Endodermal cell (in vitro differentiated cells): ENCODE measurements at places on chromosomes 5 and 9. TPM values are rescaled to one million over a fixed set of nuclear protein-coding genes. Genes with fewer than 3 reads are reported as not detected.

ZNF79 gene
- total RNA-seq, result 3.5 to 7.9 TPM (median 7.4 TPM) in 3 replicates

PCDHA5 gene
- 1.4 to 1.9 TPM (median 1.8 TPM) in 3 replicates for total RNA-seq

GRCh38 chr5:44332285-44332971 is 56.8 kb downstream of the FGF10 start:
- H3K36me3 ChIP-seq, result no peaks in the 10 kb centered on the region
- peaks cover 8% of the 10 kb centered on the region for H3K4me1 ChIP-seq
- H3K4me3 ChIP-seq, result no peak overlapping the region
- H3K27ac ChIP-seq, result no peak overlapping the region
- peak; percentile 43 for DNase-seq

- no peak for DNase-seq
- H3K27me3 ChIP-seq, result no peaks in the 10 kb centered on the region
- no peak overlapping the region for H3K4me3 ChIP-seq
- H3K36me3 ChIP-seq, result no peaks in the 10 kb centered on the region
- H3K27ac ChIP-seq, result no peak overlapping the region
- H3K4me1 ChIP-seq, result peaks cover 7% of the 10 kb centered on the region
Measured at GRCh38 chr5:57690724-57691123, 208.1 kb upstream of the ACTBL2 start.

PCSK5 gene
- total RNA-seq, result 2.6 and 3.5 TPM in 2 replicates

DNA sequence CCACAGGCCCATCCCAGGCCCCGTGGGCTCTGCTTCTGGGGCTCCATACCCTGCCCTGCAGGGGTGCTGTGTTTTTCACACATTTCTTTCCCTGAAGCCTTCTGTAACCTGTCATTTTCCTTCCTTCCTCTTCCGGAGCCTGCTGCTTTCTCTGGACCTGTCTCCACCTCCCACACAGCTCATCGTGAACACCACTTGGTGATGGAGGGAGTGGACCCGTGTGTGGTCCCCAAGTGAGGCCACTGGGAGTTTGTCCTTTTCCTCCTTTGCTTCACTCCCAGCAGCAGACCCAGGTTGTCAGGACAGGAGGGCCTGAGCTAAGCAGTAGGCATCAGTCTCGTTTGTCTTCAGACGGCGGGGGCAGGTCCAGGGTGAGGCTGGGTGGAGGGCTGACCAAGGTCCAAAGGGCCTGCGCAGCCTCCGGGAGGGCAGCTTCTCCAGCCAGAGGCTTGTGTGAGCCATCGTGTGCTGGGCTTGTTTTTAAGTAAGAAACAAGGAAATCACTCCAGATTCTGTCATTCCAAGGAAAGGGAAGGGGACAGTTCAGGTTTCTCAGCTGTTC is 5.8 kb upstream of the POMT1 start:
- no peak overlapping the region for H3K27ac ChIP-seq
- H3K36me3 ChIP-seq, result peaks cover 94% of the 10 kb centered on the region
- no peak for DNase-seq

DNA sequence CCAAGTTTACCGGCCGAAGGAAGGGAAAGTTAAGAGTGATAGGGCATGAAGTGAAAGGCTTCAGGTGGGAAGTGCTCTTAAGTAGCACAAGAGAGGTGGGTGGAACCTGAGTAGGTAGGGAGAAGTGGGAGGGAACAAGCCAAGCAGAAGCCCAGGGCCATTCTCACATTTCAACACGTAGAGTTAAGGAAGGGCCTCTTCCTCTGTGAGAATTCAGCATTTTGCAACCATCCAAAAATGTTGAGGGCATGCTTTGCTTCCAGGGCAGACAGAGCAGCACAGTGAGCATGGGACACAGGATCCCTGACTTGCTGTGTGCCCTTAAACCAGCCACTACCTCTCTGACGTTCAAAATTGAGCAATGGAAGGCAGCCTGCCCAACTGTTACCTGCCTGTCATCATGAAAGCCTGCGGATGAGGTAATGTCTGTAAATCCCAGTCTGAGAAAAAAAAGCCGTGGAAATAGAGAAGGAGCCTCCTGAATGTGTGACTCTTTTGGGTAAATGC is 3.3 kb downstream of the CYFIP2 start:
- H3K36me3 ChIP-seq, result no peaks in the 10 kb centered on the region
- no peak overlapping the region for H3K4me3 ChIP-seq
- H3K27ac ChIP-seq, result no peak overlapping the region

HSDL2 gene
- 21.1 and 22.5 TPM in 2 replicates for total RNA-seq

GRCh38 chr9:101403516-101404285 is 5.0 kb downstream of the ZNF189 start:
- no peaks in the 10 kb centered on the region for H3K4me1 ChIP-seq
- H3K27ac ChIP-seq, result no peak overlapping the region
- no peaks in the 10 kb centered on the region for H3K27me3 ChIP-seq

ADAMTS19 gene
- 24.0 and 26.2 TPM in 2 replicates for total RNA-seq

DNA sequence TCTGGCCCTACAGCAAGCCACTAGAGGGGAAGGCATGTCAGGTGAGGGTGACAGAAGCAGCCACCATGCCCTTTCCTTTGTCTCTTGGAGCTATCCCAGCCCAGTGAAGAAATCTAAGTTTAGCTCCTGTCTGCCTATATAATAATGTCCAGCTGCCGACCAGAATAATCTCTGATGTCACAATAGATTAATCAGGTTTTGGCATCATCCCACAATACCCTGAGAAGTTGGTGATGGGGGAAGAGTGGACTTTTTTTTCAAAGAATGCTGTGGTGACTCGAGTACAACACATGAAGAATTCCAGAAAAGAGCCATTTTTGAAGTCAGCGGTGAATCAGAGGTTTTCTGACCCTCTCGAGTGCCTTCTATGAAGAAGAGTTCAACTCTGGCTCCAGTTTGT is 1.7 kb upstream of the TSLP start:
- H3K27me3 ChIP-seq, result peaks cover 86% of the 10 kb centered on the region
- no peak overlapping the region for H3K4me3 ChIP-seq
- H3K36me3 ChIP-seq, result no peaks in the 10 kb centered on the region
- no peak overlapping the region for H3K27ac ChIP-seq
- no peak for DNase-seq

DNA sequence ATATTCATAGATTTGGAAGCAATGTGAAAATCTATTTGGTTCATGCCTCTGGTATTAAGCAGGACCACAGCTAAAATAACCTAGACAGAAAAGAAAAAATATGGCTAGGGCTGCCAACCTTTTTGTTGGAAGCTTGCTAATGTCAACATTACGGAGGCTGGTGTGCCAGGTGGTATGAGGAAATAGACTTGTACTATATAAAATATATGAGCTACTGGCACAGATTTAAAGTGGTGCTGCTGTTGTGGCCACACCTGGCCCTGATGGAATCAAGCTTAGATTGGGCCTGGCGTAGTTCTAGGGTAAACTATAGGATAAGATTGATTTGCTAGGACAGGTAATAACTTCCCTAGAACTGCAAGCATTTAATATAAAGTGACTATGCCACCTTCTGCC is 10.6 kb upstream of the PARP8 start:
- H3K4me3 ChIP-seq, result no peak overlapping the region
- H3K4me1 ChIP-seq, result no peaks in the 10 kb centered on the region
- no peaks in the 10 kb centered on the region for H3K36me3 ChIP-seq
- H3K27me3 ChIP-seq, result no peaks in the 10 kb centered on the region
- H3K27ac ChIP-seq, result no peak overlapping the region
- no peak for DNase-seq

SGTB gene
- 10.8 to 19.7 TPM (median 17.9 TPM) in 3 replicates for total RNA-seq

GRCh38 chr9:123590499-123590898 is 234.5 kb downstream of the CRB2 start:
- H3K36me3 ChIP-seq, result no peaks in the 10 kb centered on the region
- no peak overlapping the region for H3K4me3 ChIP-seq
- no peaks in the 10 kb centered on the region for H3K27me3 ChIP-seq
- H3K27ac ChIP-seq, result no peak overlapping the region
- no peaks in the 10 kb centered on the region for H3K4me1 ChIP-seq

- no peaks in the 10 kb centered on the region for H3K36me3 ChIP-seq
- H3K4me1 ChIP-seq, result peaks cover 3% of the 10 kb centered on the region
- no peak overlapping the region for H3K4me3 ChIP-seq
- no peak overlapping the region for H3K27ac ChIP-seq
Measured at GRCh38 chr9:28961623-28962022, 1388.3 kb upstream of the C9orf72 start.

DNA sequence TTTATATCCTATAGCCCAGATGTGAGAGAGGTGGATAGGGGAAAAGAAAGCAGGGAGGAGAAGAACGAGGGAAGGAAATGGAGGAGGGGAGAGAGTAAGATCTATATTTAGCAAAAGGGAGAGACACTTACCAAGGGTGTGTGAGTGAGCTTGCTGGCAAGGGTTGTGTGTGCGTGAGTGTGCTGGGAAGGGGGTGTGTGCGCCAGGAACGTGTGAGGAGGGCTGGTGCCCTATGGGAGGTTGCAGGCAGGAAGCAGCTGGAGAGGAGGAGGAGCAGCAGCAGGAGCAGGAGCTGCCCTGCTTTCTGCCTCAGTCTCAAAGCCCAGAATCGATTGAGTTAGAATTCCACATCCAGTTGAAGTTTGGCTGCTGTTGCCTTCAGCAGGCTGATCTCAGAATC is 148.3 kb upstream of the RUSC2 start:
- H3K36me3 ChIP-seq, result no peaks in the 10 kb centered on the region
- H3K4me1 ChIP-seq, result peaks cover 10% of the 10 kb centered on the region
- no peak overlapping the region for H3K27ac ChIP-seq

ZBTB26 gene
- 8.7 and 9.8 TPM in 2 replicates for total RNA-seq

C6 gene
- 0.38 TPM in 2 of 3 replicates, not detected in the other for total RNA-seq

DNA sequence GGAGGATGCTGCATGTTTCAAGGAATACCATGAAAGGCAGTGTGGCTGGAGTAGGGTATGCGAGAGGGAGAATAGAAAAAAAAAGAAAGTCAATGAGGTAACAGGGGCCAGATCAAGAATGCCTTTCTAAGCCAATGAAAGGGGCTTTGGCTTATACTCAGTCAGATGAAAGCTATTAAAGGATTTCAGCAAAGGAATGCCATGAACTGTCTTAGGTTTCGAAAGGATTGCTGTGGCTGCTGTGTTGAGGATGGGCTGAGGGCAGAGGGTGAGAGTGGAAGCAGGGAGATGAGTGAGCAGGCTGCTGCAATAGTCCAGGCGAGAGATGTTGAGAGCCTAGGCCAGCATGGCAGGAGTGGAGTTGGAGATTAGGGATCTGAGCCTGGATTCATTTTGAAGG is 135.4 kb upstream of the CKMT2 start:
- H3K27ac ChIP-seq, result no peak overlapping the region
- H3K27me3 ChIP-seq, result no peaks in the 10 kb centered on the region
- no peak overlapping the region for H3K4me3 ChIP-seq
- H3K4me1 ChIP-seq, result no peaks in the 10 kb centered on the region
- DNase-seq, result no peak

DNA sequence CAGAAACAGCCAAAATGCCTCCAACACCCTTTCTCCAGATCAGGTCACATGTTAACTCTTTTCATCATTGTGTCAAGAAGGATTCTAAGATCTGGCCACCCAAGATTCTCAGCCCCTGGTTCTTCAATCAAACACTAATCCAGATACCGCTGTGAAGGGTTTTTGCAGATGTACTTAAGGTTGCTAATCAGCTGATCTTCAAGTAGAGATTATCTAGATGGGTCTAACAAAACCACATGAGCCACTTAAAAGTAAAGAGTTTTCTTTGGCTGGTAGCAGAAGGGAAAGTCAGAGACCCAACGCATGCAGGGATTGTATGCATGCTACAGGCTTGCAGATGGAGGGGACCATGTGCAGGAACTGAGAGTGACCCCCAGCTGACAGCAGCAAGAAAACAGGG is 267.9 kb downstream of the CDK5RAP2 start:
- no peaks in the 10 kb centered on the region for H3K36me3 ChIP-seq
- H3K27ac ChIP-seq, result no peak overlapping the region
- H3K4me3 ChIP-seq, result no peak overlapping the region
- H3K27me3 ChIP-seq, result no peaks in the 10 kb centered on the region
- no peak for DNase-seq
- peaks cover 4% of the 10 kb centered on the region for H3K4me1 ChIP-seq

GRCh38 chr5:124524552-124525232 is 221.7 kb downstream of the ZNF608 start:
- no peak for DNase-seq
- H3K27me3 ChIP-seq, result no peaks in the 10 kb centered on the region
- H3K4me1 ChIP-seq, result peaks cover 3% of the 10 kb centered on the region
- no peak overlapping the region for H3K4me3 ChIP-seq

SAPCD2 gene
- 20.8 and 24.1 TPM in 2 replicates for total RNA-seq

- DNase-seq, result no peak
- H3K27ac ChIP-seq, result no peak overlapping the region
- peaks cover 85% of the 10 kb centered on the region for H3K36me3 ChIP-seq
- peak overlapping the region; percentile 62 for H3K4me3 ChIP-seq
- H3K4me1 ChIP-seq, result no peaks in the 10 kb centered on the region
Measured at GRCh38 chr9:14710804-14711203, 11.7 kb downstream of the CER1 start.

CDH9 gene
- not detected in 3 replicates for total RNA-seq

GPX8 gene
- total RNA-seq, result 43.0 and 47.9 TPM in 2 replicates

DNA sequence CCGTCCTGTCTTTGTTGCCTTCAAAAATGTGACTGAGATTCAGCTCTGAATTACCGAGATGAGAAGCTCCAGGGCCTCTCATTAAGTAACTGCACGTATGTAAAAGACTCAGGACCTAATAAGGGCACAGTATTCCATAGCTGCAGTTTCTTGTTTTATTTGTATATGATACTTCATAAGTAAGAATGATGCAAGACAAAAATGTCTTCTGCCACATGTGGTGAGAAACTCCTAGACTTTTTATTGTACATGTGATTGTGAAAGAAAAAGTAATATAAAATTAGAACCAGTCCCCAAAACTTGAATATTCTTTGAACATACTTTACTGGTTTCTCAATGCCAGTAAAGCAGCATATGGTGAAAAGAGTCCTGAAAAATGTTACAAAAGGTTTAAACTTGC is 110.1 kb upstream of the OTULINL start:
- H3K4me3 ChIP-seq, result no peak overlapping the region
- H3K27me3 ChIP-seq, result no peaks in the 10 kb centered on the region
- no peak overlapping the region for H3K27ac ChIP-seq

DNA sequence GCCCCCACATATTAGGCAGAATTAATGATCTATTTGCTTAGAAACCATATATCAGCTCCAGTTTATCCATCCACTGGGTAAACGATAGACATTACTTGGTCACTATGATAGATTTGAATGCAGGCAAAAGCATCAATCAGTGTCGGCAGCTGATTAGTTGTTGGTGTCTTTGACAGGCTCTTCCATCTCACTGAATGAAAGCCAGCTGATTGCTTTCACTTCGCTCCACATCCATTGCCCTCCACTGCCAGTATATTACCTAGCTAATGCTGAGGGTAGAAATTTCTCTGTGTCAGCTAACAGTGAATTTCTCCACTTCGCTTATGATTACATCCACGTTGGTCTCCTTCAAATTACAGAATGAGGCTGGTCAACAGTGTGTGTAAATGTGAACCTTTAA is 821.3 kb upstream of the TYRP1 start:
- H3K36me3 ChIP-seq, result no peaks in the 10 kb centered on the region
- no peak overlapping the region for H3K27ac ChIP-seq
- DNase-seq, result no peak
- H3K27me3 ChIP-seq, result no peaks in the 10 kb centered on the region
- H3K4me1 ChIP-seq, result no peaks in the 10 kb centered on the region
- H3K4me3 ChIP-seq, result no peak overlapping the region

GRCh38 chr5:19266791-19267190 is 721.2 kb downstream of the CDH18 start:
- no peak overlapping the region for H3K4me3 ChIP-seq
- no peaks in the 10 kb centered on the region for H3K36me3 ChIP-seq
- H3K4me1 ChIP-seq, result no peaks in the 10 kb centered on the region
- no peak overlapping the region for H3K27ac ChIP-seq
- no peaks in the 10 kb centered on the region for H3K27me3 ChIP-seq

SPINK7 gene
- not detected in 2 replicates for total RNA-seq

- H3K4me3 ChIP-seq, result no peak overlapping the region
- DNase-seq, result no peak
- H3K36me3 ChIP-seq, result no peaks in the 10 kb centered on the region
- no peaks in the 10 kb centered on the region for H3K27me3 ChIP-seq
- H3K4me1 ChIP-seq, result no peaks in the 10 kb centered on the region
- H3K27ac ChIP-seq, result no peak overlapping the region
Measured at GRCh38 chr9:123586275-123586674, 230.3 kb downstream of the CRB2 start.
